ENCODE measurements at places on chromosomes 7 and 10. TPM values are rescaled to one million over a fixed set of nuclear protein-coding genes. Genes with fewer than 3 reads are reported as not detected.

GRCh38 chr7:133491846-133492652, 239.2 kb downstream of the EXOC4 start:
- no peak for DNase-seq

- no peak for DNase-seq
Measured at GRCh38 chr7:132368246-132368900, 207.9 kb downstream of the PLXNA4 start.

Gene FAM237B
- not detected for total RNA-seq

Gene ZNF107
- total RNA-seq = 4.7 TPM

- DNase-seq = no peak
Measured at GRCh38 chr10:34742456-34742855, 72.6 kb downstream of the PARD3 start.
